ENCODE measurements at places on chromosomes 3 and 15.

GRCh38 chr15:70902107-70902506, 9.5 kb downstream of the LRRC49 start:
- DNase-seq, result no peak

DNA sequence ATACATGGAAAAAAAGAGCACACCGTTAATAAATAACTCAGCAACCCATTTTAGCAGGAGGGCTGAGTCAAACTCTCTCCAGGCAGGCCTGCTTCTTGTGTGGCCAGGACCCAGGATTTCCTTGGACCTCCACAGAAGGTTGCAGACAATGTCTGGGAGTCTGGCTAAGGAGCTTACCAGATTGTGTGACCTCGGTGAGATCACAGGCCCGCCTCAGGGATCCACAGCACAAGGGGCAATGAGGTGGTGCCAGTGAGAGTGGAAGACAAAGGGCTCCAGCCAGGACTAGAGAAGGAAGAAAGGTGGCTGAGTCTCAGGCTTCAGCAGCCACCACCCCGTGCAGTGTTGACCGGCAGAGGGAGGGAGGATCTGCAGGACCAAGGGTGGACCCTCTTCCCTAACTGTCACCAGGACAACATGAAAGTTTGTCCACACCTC, 32.2 kb upstream of the SEC22A start:
- DNase-seq, result no peak

DNA sequence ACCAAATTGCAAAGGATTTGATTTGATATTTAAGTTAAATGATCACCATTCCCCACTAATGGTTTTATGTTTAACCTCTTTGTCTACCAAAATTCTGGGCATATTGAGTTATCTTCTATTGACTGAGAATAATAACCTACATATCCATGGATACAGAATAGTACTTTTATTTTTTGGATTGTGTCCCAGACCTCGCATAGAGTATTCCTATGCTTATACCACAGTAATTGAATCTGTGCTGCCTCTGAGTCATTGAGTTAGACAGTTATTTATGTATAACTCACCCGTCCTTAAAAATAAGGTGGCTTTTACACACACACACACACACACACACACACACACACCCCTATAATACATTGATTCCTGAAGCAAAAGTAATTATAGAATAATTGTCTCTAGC, 690.1 kb upstream of the BCHE start:
- DNase-seq, result no peak

DNA sequence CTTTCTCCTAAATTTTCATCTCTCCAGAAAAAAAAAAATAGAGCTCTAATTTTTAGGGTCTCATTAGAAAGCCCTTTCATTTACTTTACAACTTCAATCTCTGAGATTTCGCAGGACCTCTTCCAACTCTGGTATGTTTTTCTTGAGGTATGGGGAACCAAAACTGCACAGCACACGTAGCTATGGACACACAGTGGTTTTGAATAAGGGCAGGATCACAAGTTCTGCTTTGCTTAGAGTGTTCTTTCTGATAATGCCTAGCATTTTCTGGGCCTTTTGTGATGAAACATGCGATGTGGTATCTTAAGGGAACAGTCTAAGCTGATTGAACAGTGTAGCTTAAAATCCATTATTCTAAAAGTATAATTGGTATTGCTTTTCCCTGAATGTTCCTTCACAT, 25.3 kb downstream of the ZNF592 start:
- DNase-seq, result no peak

DNA sequence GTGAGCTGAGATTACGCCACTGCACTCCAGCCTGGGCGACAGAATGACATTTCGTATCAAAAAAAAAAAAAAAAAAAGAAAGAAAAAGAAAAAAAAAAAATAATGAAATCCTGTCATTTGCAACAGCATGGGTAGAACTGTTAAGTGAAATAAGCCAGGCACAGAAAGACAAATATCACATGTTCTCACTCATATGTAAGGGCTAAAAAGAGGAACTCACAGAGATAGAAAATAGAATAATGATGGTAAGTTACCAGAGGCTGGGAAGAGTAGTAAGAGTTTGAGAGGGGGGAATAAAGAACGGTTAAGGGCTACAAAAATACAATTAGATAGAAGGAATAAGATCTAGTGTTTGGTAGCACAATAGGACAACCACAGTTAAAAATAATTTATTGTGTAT, 19.7 kb downstream of the DENND6A start:
- no peak for DNase-seq

- no peak for DNase-seq
Observed at GRCh38 chr15:91925794-91926193, 72.3 kb downstream of the SLCO3A1 start.

DNA sequence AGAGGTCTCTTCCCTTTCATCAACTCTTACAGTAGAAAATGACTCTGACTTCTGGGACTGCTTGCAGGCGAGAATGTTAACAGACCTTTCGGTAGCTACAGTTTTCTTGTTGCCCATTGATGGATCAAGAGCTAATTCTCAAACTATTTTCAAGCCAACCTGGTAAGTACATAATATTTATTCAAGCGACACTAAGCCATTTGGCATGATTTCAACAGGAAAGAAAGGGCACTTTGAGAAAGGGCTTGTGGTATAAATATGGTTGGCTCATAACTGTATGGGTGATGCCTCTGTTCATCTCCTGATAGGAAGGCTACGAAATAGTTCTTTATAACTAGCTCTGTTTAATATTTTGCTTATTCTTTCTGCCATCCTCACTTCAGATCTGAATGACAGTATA, 196.2 kb upstream of the CNTN4 start:
- no peak for DNase-seq

- DNase-seq, result no peak
Observed at GRCh38 chr15:80121546-80121945, 31.3 kb upstream of the FAH start.

DNA sequence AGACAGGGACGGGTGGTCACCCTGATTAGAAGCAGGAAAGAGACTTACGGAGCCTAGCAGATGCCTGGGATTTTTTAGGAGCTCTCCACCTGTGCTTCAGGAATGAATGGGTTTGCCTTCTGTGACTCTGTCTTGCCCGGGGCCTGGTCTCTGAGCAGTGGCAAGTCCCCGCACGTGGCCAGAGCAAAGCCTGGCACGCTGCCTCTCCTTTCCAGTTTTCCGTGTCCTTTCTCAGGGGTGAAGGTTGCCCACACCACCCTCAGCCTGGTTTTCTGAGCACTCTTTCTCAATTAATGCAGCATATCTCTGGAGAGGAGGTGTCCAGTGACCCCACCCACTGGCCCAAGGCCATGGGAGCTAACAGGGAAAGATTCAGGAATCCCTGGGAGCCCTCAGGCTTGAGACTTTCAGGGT, 14.5 kb upstream of the CHST14 start:
- no peak for DNase-seq

GRCh38 chr3:125214738-125215137, 2.2 kb upstream of the SLC12A8 start:
- no peak for DNase-seq

DNA sequence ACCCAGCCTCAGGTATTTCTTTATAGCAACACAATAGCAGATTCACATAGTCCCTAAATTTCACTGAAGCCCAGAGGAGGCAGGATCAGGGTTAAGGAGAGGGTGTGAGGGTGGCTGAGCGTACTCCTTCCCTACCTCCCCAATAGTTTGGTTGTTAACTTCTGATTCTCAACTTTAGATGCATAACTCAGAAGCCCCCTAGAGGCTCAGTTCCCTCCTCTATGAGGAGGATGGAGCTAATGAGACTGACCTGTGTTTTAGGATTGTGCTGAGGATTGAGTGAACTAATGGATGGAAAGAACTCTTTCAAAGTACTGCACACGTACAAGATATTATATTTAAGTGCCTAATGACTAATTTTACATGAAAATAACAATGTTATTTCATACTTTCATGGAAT, 249.3 kb upstream of the SOX14 start:
- DNase-seq, result no peak

GRCh38 chr3:55267206-55267930, 219.7 kb downstream of the WNT5A start:
- no peak for DNase-seq

- DNase-seq, result no peak
Observed at GRCh38 chr3:134917631-134918030, 122.6 kb downstream of the EPHB1 start.

DNA sequence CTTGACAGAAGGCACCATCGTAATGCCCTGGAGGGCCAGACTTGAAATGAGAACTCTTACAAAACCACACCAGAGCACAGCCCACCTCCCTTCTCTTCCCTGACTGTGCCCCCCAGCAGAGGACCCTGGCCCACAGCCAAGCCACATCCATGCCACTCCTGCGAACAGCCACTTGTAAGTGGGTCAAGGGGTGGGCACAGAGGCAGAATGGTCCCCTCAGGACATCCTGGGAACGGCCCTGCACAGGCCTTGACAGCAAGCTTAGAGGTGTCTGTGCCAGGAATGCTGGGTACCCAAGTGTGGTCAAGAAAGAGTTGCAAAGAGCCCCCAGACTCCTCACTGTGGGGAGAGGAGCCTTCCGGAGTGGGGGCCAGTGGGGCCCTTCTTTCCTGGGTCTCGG, 33.3 kb downstream of the HCN4 start:
- DNase-seq, result no peak
